ENCODE measurements at places on chromosomes 13 and 19. TPM values are rescaled to one million over a fixed set of nuclear protein-coding genes. Genes with fewer than 3 reads are reported as not detected.

SLITRK6 gene
- 14.6 TPM for total RNA-seq

RGS9BP gene
- 0.66 TPM for total RNA-seq

ZNF208 gene
- 3.6 TPM for total RNA-seq

ZIC5 gene
- not detected for total RNA-seq

SMAD9 gene
- 4.8 TPM for total RNA-seq

SIGLEC8 gene
- not detected for total RNA-seq
